ENCODE measurements at places on chromosomes 13 and 19. TPM values are rescaled to one million over a fixed set of nuclear protein-coding genes. Genes with fewer than 3 reads are reported as not detected.
A peak's percentile ranks its signal among the peaks of the same experiment; 100 is the strongest.

- no peak overlapping the region for H3K27ac ChIP-seq
- H3K4me1 ChIP-seq, result peaks cover 19% of the 10 kb centered on the region
- H3K4me3 ChIP-seq, result no peak overlapping the region
- peaks cover 34% of the 10 kb centered on the region for H3K36me3 ChIP-seq
Measured at GRCh38 chr19:52670046-52670445, 31.9 kb upstream of the ZNF83 start.

- H3K27ac ChIP-seq, result no peak overlapping the region
- H3K36me3 ChIP-seq, result no peaks in the 10 kb centered on the region
- no peaks in the 10 kb centered on the region for H3K4me1 ChIP-seq
- H3K27me3 ChIP-seq, result no peaks in the 10 kb centered on the region
Measured at GRCh38 chr13:80962173-80962572, 621.2 kb upstream of the SPRY2 start.

Gene MIA
- total RNA-seq, result not detected

Gene ZNF345
- 4.2 TPM for total RNA-seq

- H3K36me3 ChIP-seq, result no peaks in the 10 kb centered on the region
- no peak overlapping the region for H3K27ac ChIP-seq
- DNase-seq, result no peak
- peaks cover 4% of the 10 kb centered on the region for H3K27me3 ChIP-seq
Measured at GRCh38 chr13:113410472-113411201, 42.7 kb downstream of the ADPRHL1 start.

DNA sequence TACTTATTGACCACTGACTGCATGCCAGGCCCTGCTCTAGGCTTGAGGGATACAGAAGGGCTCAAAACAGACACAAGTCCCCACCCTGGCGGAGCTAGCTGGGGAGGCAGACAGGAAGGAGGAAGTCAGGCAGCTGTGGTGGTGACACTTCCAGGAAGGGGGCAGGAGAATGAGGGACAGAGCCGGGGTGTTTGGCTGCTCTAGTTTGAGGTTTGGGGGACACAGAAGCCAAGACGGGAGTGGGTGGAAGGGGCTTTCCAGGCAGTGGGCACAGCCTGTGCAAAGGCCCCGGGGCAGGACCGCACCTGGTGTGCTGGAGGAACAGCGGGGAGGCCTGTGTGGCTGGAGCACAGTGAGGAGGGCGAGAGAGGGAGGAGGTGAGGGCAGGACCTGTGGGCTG is 4.0 kb downstream of the MRPL54 start:
- no peaks in the 10 kb centered on the region for H3K27me3 ChIP-seq
- H3K4me3 ChIP-seq, result no peak overlapping the region
- peaks cover 19% of the 10 kb centered on the region for H3K4me1 ChIP-seq
- peaks cover 16% of the 10 kb centered on the region for H3K36me3 ChIP-seq
- H3K27ac ChIP-seq, result peak overlapping the region; percentile 36

Data from activated CD4-positive, alpha-beta memory T cell treated with anti-CD3 and anti-CD28 coated beads for 36 hours (primary cell).